ENCODE measurements at places on chromosomes 6 and 20. TPM values are rescaled to one million over a fixed set of nuclear protein-coding genes. Genes with fewer than 3 reads are reported as not detected.

GRCh38 chr6:28981833-28982475 is 23.2 kb downstream of the ZNF311 start:
- peak overlapping the region; percentile 60 for H3K4me3 ChIP-seq
- H3K27ac ChIP-seq: peak overlapping the region; percentile 85
- peaks cover 7% of the 10 kb centered on the region for H3K27me3 ChIP-seq

GRCh38 chr20:50234288-50234687 is 43.7 kb downstream of the CEBPB start:
- H3K27me3 ChIP-seq: no peaks in the 10 kb centered on the region
- DNase-seq: no peak
- H3K36me3 ChIP-seq: no peaks in the 10 kb centered on the region
- H3K4me1 ChIP-seq: no peaks in the 10 kb centered on the region
- no peak overlapping the region for H3K27ac ChIP-seq
- no peak overlapping the region for H3K4me3 ChIP-seq

DNA sequence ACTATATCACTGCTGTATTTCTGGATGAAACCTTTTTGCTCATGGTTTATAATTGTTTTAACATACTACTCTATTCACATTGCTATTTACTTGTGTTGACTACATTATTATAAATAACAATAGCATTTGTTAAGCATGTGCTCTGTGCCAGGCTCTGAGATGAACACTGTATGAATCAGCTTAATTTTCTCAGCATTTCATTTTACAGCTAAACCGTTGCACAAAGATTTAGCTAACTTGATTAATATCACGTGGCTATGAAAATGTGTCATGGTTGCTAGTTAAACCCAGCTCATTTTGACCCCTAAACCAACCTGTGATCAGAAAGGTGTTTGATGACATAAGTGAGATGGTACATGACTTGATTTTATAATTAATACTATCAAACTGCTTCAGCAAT is 77.5 kb downstream of the NCOA7 start:
- H3K27me3 ChIP-seq: no peaks in the 10 kb centered on the region
- H3K27ac ChIP-seq: no peak overlapping the region
- DNase-seq: no peak
- H3K4me3 ChIP-seq: no peak overlapping the region
- H3K36me3 ChIP-seq: no peaks in the 10 kb centered on the region

DNA sequence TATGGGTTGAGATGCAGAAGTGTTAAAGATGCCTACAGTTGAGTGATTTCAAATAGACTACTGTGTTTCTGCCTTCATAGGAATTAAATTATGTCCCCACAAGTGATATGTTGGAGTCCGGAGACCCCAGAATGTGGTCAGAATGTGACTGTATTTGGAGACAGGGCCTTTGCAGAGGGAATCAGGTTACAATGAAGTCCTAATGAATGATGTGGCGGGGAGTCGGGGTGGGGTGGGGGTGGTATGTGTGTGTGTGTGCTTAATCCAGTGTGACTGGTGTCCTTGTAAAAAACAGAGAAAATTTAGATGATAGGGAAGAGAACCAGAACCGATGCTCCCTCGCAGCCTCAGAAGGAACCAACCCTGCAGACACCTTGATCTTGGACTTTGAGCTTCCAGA is 448.2 kb downstream of the QKI start:
- H3K27ac ChIP-seq: no peak overlapping the region
- H3K36me3 ChIP-seq: no peaks in the 10 kb centered on the region
- peaks cover 2% of the 10 kb centered on the region for H3K27me3 ChIP-seq
- no peak for DNase-seq

GRCh38 chr6:135096403-135097130 is 41.9 kb upstream of the HBS1L start:
- no peaks in the 10 kb centered on the region for H3K36me3 ChIP-seq
- H3K4me1 ChIP-seq: no peaks in the 10 kb centered on the region
- no peak overlapping the region for H3K27ac ChIP-seq
- H3K27me3 ChIP-seq: no peaks in the 10 kb centered on the region
- no peak overlapping the region for H3K4me3 ChIP-seq

GRCh38 chr6:27891320-27891875 is 20.8 kb downstream of the OR2B2 start:
- H3K27ac ChIP-seq: peak overlapping the region; percentile 99
- peaks cover 35% of the 10 kb centered on the region for H3K4me1 ChIP-seq

Gene TCF21
- total RNA-seq: under 0.01 TPM

- no peak overlapping the region for H3K27ac ChIP-seq
- H3K4me1 ChIP-seq: no peaks in the 10 kb centered on the region
- no peaks in the 10 kb centered on the region for H3K27me3 ChIP-seq
- DNase-seq: no peak
- peaks cover 2% of the 10 kb centered on the region for H3K36me3 ChIP-seq
- H3K4me3 ChIP-seq: no peak overlapping the region
These were observed 179.8 kb upstream of the BMP5 start for GRCh38 chr6:56055081-56055704.

Gene PDE7B
- 10.3 TPM for total RNA-seq

Gene CD40
- 6.0 TPM for total RNA-seq

DNA sequence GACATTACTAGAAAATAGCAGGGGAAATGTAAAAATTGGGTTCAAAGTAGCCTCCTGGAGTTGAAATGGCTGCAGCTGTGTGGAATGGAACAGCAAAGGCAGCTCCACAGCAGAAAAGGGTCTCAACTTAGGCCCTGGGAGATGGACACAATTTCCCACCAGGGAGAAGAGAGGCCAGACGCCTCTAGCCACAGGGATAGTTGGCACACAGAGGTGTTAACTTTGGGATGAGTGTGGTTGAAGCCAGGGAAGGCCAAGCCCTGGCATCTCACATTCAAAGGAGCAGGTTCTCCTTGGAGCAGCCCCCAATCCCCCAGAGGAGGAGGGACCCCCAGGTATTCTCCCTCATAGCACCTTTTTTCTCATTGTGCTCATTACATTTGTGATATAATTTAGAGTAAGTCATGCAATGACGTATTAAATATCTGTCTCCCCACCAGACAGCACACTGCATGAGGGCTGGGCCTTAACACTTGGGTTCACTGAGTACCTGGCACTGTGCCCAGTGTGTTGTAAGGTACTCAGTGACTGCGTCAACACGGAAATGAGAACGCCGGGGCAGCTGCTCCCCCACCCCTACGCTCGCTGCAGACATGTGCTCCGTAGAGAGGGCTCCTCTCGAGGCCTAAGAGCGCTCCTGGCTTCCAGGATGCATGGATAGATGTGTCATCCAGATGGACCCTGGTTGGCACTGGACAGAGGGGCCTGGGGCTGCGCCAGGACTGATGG is 76.0 kb upstream of the CD93 start:
- H3K4me1 ChIP-seq: peaks cover 63% of the 10 kb centered on the region
- no peaks in the 10 kb centered on the region for H3K36me3 ChIP-seq
- H3K4me3 ChIP-seq: no peak overlapping the region
- peak; percentile 85 for DNase-seq

Gene PAK5
- total RNA-seq: 0.04 TPM

GRCh38 chr20:33568378-33568777 is 78.5 kb downstream of the CBFA2T2 start:
- peak; percentile 76 for DNase-seq
- H3K4me3 ChIP-seq: no peak overlapping the region
- H3K27me3 ChIP-seq: no peaks in the 10 kb centered on the region
- H3K36me3 ChIP-seq: no peaks in the 10 kb centered on the region
- peak overlapping the region; percentile 2 for H3K27ac ChIP-seq
- H3K4me1 ChIP-seq: peaks cover 9% of the 10 kb centered on the region

DNA sequence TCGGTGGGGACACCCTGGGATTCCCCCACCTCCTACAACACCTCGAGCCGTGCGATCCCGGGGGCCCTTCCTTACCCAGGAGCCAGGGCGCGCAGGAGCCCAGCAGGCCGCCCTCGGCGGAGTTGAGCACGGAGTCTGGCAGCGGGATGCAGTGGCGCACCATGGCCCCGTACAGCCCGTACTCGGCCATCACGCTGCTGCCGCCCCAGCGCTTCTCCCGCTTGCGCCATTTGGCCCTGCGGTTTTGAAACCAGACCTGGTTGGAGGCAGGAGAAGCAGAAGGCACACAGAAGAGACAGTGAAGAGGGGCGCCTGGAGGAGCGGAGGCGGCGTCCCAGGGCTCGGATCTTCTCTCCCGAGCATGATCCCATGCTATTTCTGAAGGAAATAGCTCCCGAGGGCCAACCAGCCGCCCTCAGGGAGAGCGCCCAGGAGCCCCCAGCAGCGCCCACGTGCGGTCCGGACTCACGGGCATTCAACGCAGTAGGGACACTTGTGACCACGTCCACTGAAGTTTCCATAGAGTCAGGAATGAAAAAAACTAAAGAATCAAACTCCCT is 4.3 kb downstream of the VSX1 start:
- H3K4me3 ChIP-seq: no peak overlapping the region
- H3K4me1 ChIP-seq: no peaks in the 10 kb centered on the region
- no peak overlapping the region for H3K27ac ChIP-seq
- no peak for DNase-seq
- peaks cover 70% of the 10 kb centered on the region for H3K27me3 ChIP-seq

- peaks cover 7% of the 10 kb centered on the region for H3K4me1 ChIP-seq
- no peak overlapping the region for H3K4me3 ChIP-seq
- DNase-seq: no peak
- H3K27me3 ChIP-seq: no peaks in the 10 kb centered on the region
- no peaks in the 10 kb centered on the region for H3K36me3 ChIP-seq
These were observed 195.3 kb downstream of the MOXD1 start for GRCh38 chr6:132205946-132206345.

DNA sequence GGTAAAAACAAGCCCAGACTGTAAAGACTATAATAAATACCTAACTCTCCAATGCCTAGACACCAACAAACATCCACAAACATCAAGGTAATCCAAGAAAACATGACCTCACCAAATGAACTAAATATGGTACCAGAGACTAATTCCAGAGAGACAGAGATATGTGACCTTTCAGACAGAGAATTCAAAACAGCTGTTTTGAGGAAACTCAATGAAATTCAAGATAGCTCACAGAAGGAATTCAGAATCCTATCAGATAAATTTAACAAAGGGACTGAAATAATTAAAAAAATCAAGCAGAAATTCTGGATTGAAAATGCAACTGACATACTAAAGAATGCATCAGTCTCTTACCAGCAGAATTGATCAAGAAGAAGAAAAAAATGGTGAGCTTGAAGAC is 26.6 kb downstream of the NCOA6 start:
- no peak for DNase-seq
- no peaks in the 10 kb centered on the region for H3K36me3 ChIP-seq
- H3K4me1 ChIP-seq: no peaks in the 10 kb centered on the region
